ENCODE measurements at places on chromosomes 3 and 15.

DNA sequence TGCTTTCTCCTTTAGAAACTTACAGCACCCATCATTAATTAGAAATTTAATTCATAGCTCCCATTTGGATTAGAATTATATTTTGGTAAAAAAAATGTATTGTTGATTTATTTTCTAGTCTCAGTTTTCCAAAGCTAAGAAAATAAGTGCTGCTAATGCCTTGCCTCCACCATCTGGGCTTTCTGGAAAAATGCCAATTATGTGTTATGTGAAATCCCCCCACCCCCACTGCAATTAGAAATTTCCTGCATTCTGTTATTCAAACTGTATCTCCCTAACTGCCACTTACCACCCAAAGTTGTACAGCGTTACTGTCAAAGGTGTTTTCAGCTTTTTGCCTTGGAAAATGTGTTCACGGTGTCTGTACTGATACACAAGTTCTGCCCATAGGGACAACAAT, 617.2 kb upstream of the UBE2E2 start:
- H3K36me3 ChIP-seq, result no peaks in the 10 kb centered on the region
- no peak overlapping the region for H3K27ac ChIP-seq
- DNase-seq, result no peak
- no peaks in the 10 kb centered on the region for H3K4me1 ChIP-seq
- no peak overlapping the region for H3K4me3 ChIP-seq

GRCh38 chr3:149599236-149599635, 58.6 kb downstream of the WWTR1 start:
- peaks cover 12% of the 10 kb centered on the region for H3K4me1 ChIP-seq
- H3K4me3 ChIP-seq, result no peak overlapping the region
- no peak overlapping the region for H3K27ac ChIP-seq
- DNase-seq, result no peak
- no peaks in the 10 kb centered on the region for H3K36me3 ChIP-seq

DNA sequence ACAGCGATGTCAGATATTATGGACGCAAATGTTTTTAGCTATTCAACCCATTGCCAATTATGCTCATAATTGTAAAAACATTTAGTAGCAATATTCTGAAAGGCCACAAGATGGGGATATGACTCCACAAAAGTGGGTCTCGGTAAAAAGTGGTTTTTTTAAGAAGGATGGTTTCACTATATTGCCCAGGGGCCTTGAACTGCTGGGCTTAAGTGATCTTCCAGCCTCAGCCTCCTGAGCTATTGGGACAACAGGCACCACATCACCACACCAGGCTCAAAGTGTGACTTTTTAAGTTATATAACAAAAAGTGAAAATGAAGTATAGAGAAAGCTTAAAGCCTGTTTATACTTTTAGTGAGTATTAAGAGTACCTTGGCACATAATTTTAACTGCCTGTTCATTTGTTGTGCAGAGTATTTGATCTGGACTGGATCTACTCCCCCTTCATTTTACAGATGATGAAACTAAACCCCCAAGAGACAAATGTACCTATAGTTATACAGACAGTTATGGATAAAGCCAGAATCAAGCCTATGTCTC, 9.4 kb downstream of the NAA50 start:
- peaks cover 26% of the 10 kb centered on the region for H3K4me1 ChIP-seq
- no peaks in the 10 kb centered on the region for H3K27me3 ChIP-seq
- no peaks in the 10 kb centered on the region for H3K36me3 ChIP-seq
- H3K27ac ChIP-seq, result peak overlapping the region; percentile 22
- DNase-seq, result peak; percentile 82
- no peak overlapping the region for H3K4me3 ChIP-seq

- no peaks in the 10 kb centered on the region for H3K27me3 ChIP-seq
- DNase-seq, result no peak
- no peak overlapping the region for H3K4me3 ChIP-seq
- H3K36me3 ChIP-seq, result no peaks in the 10 kb centered on the region
Observed at GRCh38 chr3:30201715-30202114, 404.7 kb upstream of the TGFBR2 start.

DNA sequence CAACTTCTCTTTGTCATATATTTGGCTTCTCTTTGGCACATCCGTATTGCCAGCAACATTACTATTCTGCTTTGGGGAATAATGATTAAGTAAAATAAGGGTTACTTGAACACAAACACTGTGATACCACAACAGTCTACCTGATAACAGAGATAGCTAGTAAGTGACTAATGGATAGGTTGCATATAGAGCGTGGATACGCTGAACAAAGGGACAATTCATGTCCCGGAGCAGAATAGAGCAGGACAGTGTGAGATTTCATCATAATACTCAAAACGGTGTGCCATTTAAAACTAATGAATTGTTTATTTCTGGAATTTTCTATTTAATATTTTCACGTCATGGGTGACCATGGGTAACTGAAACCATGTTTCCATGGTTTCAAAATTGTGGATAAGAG, 54.1 kb downstream of the SCN5A start:
- no peaks in the 10 kb centered on the region for H3K36me3 ChIP-seq
- H3K4me1 ChIP-seq, result no peaks in the 10 kb centered on the region
- H3K4me3 ChIP-seq, result no peak overlapping the region
- no peak for DNase-seq

DNA sequence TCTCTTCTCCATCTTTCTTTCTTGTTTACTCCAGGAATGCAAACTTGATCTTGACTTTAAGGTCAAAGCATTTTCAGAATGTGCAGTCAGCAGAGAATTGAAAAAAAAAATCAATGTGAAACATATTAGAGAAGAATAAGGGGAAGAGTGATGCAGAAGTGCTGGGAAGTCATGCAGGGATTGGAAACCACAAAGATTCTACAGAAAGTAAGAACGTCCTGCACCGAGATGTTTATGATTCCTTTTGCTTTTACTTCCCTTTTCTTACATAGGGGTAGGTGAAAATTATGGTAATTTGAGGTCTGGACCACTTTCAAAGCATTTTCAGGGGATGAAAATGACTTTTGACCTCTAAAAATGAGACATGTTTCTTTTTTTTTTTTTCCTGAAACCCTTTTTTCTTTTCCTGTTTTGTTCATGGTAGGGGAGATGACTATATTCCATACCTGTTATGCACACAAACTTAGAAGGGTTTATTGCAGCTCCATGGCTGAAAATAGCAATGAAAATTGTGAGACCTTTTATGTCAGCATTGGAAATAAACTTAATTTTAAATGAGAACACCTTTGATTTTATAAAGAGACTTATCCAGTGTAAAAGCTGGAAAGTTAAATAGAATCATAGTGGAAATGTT, 623.5 kb upstream of the TBL1XR1 start:
- no peaks in the 10 kb centered on the region for H3K4me1 ChIP-seq
- no peak overlapping the region for H3K27ac ChIP-seq
- no peaks in the 10 kb centered on the region for H3K27me3 ChIP-seq
- no peak overlapping the region for H3K4me3 ChIP-seq
- DNase-seq, result peak; percentile 11

- no peaks in the 10 kb centered on the region for H3K4me1 ChIP-seq
- H3K27me3 ChIP-seq, result no peaks in the 10 kb centered on the region
- H3K27ac ChIP-seq, result no peak overlapping the region
- DNase-seq, result no peak
- H3K4me3 ChIP-seq, result no peak overlapping the region
Observed at GRCh38 chr3:15505479-15506165, 15.9 kb downstream of the COLQ start.

DNA sequence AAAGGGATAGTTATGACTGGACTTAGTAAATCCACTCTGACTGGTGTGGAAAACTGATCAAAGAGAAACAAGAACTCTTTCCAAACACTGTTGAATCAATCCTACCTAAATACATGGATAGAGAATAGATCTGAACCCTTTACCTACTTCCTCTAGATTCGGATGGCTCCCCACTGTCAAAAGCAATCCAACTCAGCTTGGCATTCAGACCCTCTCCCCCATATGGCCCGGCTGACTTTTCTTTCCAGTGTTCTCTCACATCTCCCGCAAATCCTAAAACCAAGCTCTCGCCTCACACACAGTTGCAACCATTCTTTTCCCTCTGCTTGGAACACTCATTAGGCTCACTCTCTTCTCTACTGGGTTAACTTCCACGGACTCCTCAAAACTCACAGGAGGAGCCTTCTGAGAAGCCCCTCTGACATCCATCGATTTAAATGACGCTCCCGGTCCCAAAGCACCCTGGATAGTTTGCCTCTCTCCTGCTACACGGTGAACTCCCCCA, 639 bp downstream of the SPICE1 start:
- H3K27me3 ChIP-seq, result 0 out of 2 replicates have a peak, but pooled peaks cover 4% of the 10 kb centered on the region
- peaks cover 8% of the 10 kb centered on the region for H3K4me1 ChIP-seq
- no peaks in the 10 kb centered on the region for H3K36me3 ChIP-seq
- no peak for DNase-seq
- H3K4me3 ChIP-seq, result peak overlapping the region; percentile 95
- peak overlapping the region; percentile 93 for H3K27ac ChIP-seq
